Trophoblast cell (in vitro differentiated cells and primary cell): ENCODE measurements at places on chromosomes 6 and 20.

DNA sequence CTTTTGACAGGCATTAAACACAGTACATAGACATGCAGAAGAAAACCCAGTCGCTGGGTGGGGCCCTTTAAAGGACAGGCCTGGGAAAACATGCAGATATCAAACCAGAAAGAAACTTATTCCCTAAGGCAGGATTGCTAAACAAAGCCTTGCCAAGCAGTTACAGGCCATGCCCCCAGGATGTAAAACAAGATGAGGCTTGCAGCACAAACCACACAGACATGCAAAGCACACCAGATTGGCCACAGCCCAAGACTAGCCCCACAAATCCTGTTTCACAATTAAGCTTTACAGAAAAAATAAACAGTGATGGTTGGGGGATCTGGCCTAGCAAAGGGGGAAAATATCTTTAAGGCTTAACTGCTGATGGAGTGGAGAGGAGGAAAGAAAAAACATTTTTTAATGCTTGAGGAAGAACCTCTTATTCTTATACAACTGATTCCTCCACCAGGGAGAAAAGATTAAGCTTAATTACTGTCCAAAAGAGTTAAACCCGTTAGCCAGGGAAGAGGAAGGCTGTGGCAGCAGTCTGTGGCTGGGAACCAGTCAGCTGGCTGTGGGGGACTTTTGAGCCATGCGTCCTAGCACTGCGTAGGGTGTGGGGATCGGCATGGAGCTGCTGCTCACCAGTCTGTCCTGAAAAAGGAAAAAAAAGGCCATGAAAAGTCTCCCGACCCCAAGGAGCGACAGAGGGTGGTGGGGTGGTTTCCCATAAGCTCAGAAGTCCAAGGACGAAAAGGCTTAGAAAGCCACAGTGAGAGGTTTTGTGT lies 28.4 kb downstream of the COL19A1 start:
- DNase-seq = peak; percentile 42
- H3K27me3 ChIP-seq = no peaks in the 10 kb centered on the region
- no peaks in the 10 kb centered on the region for H3K36me3 ChIP-seq
- peak overlapping the region; percentile 92 for H3K27ac ChIP-seq
- peaks cover 11% of the 10 kb centered on the region for H3K4me1 ChIP-seq

GRCh38 chr6:146433881-146434731 lies 109.5 kb upstream of the RAB32 start:
- peaks cover 8% of the 10 kb centered on the region for H3K27me3 ChIP-seq
- no peak overlapping the region for H3K27ac ChIP-seq
- peak; percentile 19 for DNase-seq

DNA sequence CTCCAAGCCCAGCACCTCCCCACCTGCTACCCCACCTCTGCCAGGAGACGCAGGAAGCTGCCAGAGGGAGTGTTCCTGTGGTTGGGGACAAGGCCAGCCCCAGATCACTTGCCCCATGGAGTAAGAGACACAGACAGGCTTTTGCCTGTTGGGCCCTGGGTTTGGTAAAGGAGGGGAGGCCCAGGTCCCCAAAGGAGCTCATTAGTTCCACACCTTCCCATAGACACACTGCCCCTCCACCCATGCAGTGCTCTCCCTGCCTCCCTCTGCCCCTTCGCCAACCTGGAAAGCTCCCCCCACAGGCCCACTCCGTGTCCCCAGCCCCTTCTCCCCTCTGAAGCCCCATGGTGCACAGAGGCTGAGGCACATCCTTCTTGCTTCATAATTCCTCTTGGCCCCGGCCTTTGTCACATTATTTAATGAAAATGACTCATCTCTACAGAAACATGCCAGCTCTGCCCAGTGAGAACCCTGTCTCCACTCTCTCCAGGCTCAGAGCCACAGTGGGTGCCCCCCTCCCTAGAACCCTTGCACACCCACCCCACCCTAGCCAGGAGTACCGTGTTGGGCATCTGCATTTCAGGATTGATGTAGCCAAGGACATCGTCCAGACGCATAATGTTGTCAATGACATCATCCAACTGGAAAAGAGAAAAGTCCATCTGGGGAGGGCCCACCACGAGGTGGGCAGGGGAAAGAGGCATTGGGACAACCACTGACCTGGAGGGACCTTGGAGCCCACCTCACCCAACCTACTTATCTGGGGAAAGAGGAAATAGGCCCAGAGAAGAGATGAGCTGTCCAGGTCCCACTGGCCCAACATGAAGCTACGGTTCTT lies 46.0 kb downstream of the TFEB start:
- H3K4me3 ChIP-seq = no peak overlapping the region
- H3K27me3 ChIP-seq = no peaks in the 10 kb centered on the region

GRCh38 chr6:142871910-142872331 lies 73.1 kb downstream of the HIVEP2 start:
- H3K4me1 ChIP-seq = peaks cover 3% of the 10 kb centered on the region
- H3K27me3 ChIP-seq = no peaks in the 10 kb centered on the region
- DNase-seq = no peak
- H3K4me3 ChIP-seq = no peak overlapping the region

GRCh38 chr20:41938353-41938752 lies 320.2 kb upstream of the CHD6 start:
- DNase-seq = no peak
- no peak overlapping the region for H3K4me3 ChIP-seq
- no peaks in the 10 kb centered on the region for H3K4me1 ChIP-seq
- no peaks in the 10 kb centered on the region for H3K27me3 ChIP-seq
- H3K36me3 ChIP-seq = no peaks in the 10 kb centered on the region
- H3K27ac ChIP-seq = no peak overlapping the region

DNA sequence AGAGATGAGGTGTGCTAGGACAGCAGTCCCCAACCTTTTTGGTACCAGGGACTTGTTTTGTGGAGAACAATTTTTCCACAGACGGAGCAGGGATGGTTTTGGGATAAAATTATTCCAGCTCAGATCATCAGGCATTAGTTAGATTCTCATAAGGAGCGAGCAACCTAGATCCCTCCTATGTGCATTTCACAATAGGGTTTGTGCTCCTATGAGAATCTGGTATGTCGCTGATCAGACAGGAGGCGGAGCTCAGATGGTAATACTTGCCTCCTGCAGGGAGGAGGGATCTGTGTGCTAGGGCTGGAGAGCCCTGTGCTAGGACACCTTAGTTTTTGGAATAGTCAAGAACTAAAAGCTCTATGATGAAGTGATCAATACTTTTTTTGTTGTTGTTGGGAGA lies 2.5 kb downstream of the SMIM13 start:
- H3K4me3 ChIP-seq = no peak overlapping the region
- peaks cover 2% of the 10 kb centered on the region for H3K4me1 ChIP-seq
- no peaks in the 10 kb centered on the region for H3K27me3 ChIP-seq

DNA sequence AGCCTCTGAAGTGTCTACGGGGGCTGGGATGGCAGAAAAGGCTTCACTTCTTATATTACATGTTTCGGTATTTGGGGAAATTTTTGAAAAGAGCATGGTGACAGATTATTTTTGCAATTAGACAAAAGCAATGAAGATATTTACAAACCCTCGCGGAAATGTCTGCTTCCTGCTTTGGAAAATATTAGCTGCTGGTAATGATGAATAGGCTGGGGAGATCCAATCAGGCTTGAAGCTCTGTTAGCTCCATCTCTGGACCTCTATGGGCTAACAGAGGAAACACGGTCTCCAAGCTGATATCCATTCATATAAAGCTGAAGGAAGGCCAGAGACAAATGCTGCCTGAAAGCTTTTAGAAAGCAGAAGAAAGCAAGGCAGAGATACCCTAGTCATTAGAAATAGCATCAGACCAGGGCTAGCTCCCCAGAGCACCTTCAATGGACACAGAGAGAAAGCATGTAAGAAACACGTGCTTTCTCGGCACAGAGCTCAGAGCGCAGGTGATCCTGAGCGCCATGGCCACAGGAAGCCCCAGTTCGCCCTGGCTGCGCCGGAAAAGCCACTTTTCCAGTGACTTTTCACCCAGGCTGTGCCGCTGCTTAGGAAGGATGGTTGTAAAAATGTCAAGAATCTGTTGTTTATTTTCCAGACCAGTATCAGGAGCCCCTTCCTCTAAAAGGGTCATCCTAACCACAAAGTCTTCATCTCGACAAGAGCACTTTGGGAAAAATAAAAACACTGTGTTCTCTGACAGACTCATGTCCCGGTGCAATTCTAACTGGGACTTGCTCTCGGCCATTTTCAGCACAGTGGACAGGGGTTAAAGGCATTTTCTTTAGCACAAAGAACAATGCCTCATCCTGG lies 68.5 kb upstream of the NFATC2 start:
- no peaks in the 10 kb centered on the region for H3K27me3 ChIP-seq
- H3K36me3 ChIP-seq = no peaks in the 10 kb centered on the region
- no peak for DNase-seq
- no peak overlapping the region for H3K4me3 ChIP-seq
- H3K27ac ChIP-seq = no peak overlapping the region
- H3K4me1 ChIP-seq = no peaks in the 10 kb centered on the region

GRCh38 chr6:17927705-17928104 lies 59.7 kb downstream of the KIF13A start:
- H3K4me3 ChIP-seq = no peak overlapping the region
- peaks cover 4% of the 10 kb centered on the region for H3K4me1 ChIP-seq
- H3K27ac ChIP-seq = no peak overlapping the region
- peaks cover 2% of the 10 kb centered on the region for H3K36me3 ChIP-seq

GRCh38 chr20:36051318-36052116 lies 83.1 kb downstream of the CNBD2 start:
- DNase-seq = no peak
- no peaks in the 10 kb centered on the region for H3K36me3 ChIP-seq
- H3K27ac ChIP-seq = no peak overlapping the region
- H3K4me3 ChIP-seq = no peak overlapping the region
- no peaks in the 10 kb centered on the region for H3K4me1 ChIP-seq

GRCh38 chr20:60236613-60237012 lies 278.4 kb downstream of the CDH26 start:
- no peaks in the 10 kb centered on the region for H3K27me3 ChIP-seq
- no peak overlapping the region for H3K4me3 ChIP-seq
- H3K27ac ChIP-seq = no peak overlapping the region
- H3K4me1 ChIP-seq = no peaks in the 10 kb centered on the region
- H3K36me3 ChIP-seq = no peaks in the 10 kb centered on the region

DNA sequence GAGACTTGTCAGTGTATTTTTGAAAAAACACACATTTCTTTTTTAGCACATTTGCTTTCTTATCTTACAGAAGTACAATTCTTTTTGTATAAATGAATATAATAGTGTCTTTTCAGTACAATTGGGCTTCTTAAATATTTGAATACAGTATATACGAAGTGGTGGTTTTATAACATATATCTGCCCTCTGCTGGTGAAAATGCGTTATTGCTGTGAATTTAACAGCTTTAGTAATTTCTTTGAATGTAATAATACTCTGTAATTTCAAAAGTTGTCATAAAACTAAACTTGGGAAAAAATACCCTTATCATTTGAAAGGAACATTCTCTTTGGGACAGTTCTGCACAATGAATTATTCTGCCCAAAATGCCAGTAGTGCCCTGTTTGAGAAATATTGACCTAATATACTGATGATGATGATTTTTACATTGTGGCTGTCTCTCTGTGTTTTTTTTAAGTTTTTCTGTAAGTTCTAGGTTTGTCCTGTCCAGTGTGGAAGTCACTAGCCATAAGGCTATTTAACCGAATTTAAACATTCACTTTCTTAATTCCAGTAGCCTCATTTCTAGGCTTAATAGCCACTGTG lies 19.0 kb downstream of the SMAP1 start:
- H3K4me3 ChIP-seq = no peak overlapping the region
- no peaks in the 10 kb centered on the region for H3K27me3 ChIP-seq
- no peak overlapping the region for H3K27ac ChIP-seq
- H3K36me3 ChIP-seq = no peaks in the 10 kb centered on the region

DNA sequence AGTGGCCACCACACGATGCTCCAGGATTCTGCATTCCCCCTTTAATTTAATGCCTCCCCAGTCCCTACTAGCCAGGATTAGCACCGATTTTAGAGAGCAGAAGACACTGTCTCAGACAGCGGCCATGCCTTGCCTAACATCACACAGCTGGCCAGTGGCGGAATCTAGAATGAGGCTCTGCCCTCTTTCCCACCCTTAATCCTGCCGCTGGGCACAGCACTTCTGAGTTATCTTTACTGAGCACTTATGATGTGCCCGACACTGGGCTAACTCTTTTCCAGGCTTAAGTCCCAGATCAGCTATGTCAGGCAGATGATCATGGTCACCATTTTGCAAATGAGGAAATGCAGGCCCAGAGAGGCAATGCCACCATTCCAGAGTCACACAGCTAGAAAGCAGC lies 5.6 kb upstream of the BPIFA2 start:
- H3K36me3 ChIP-seq = no peaks in the 10 kb centered on the region
- H3K4me3 ChIP-seq = no peak overlapping the region
- no peak overlapping the region for H3K27ac ChIP-seq

DNA sequence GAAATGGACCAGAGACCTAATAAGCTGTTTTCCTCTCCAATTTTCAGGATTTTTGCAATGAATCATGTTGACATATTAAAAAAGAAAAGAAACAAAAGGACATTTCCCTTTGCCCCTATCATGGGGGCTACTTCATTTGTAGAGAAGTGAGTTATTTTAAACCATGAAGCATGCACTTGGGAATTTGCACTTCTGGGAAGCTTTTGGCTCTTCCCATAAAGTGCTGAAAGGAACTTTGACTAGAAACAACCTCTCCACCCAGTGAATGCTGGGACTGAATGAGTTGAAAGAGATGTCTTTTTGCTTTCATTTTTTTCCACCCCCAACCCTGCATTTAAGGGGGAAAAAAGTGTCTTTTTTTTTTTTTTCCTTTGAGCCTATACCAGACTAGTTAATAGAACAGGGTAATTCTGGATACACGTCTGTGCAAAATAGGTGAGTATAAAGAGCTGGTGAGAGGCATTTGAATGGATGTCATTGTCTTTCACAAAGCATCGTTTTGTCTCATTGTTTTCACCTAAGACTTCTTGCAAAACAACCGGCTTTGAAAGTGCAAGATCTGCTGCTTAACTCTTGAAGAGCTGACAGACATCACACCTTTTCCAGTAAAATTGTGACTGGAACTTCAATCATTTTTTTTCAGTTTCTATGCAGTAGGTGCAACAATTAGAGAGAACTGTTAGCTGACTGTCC lies 138.7 kb upstream of the BACH2 start:
- H3K36me3 ChIP-seq = no peaks in the 10 kb centered on the region
- H3K4me3 ChIP-seq = no peak overlapping the region
- no peak overlapping the region for H3K27ac ChIP-seq
- H3K27me3 ChIP-seq = no peaks in the 10 kb centered on the region
- H3K4me1 ChIP-seq = peaks cover 2% of the 10 kb centered on the region

DNA sequence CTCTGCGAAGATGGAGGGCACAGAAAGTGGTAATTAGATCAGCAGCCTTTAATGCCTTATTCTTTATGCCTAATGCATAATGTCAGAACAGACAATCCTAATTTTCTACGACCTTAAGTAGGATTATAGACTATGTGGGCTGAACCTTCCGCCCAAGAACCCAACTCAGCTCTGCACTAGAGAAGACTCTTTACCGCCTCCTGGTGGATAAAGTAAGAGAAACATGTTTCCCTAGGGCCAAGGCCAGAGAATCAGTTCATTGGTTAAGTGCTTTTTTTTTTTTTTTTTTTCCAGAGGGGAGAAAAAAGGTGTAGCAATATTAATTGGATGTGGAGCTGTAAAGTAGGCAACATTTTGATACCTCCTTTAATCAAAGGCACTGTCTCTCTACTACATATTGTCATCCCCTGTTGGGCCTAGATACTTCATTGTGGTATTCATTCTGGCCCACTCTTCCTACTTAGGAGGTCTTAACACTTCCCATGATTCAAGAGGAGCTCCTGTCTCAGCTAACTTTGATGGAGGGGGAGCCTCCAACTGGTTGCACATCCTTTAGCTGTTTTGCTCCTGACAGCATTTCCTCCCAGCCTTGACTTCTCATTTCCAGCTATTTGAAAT lies 124.9 kb upstream of the NRN1 start:
- no peaks in the 10 kb centered on the region for H3K4me1 ChIP-seq
- H3K4me3 ChIP-seq = no peak overlapping the region
- H3K27me3 ChIP-seq = no peaks in the 10 kb centered on the region
- no peak for DNase-seq
- H3K36me3 ChIP-seq = no peaks in the 10 kb centered on the region
